ENCODE measurements at places on chromosomes 5 and 9.

GRCh38 chr9:109192732-109193361, 25.8 kb upstream of the FRRS1L start:
- no peak for DNase-seq

GRCh38 chr9:133602277-133602676, 6.9 kb downstream of the FAM163B start:
- no peak for DNase-seq

- DNase-seq = no peak
These were observed 20.1 kb downstream of the ALG2 start for GRCh38 chr9:99201603-99202002.

DNA sequence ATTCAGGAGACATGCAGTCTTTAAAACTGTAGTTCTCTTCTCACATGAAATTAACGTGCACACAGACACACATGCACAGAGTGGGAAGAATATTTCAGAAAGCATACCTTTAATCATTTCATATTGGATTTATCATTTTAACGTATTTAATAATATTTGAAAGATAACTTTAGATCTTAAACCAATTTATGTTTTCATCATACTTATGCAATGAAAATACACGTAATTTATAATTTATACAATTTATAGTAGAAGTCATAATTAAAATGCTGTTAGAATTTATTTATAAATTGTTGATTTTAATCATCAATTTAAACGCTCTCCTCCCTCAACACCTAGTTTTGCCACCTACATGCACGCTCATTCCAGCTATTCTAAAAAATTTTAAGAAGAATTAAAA, 894.9 kb upstream of the CTNND2 start:
- DNase-seq = no peak

DNA sequence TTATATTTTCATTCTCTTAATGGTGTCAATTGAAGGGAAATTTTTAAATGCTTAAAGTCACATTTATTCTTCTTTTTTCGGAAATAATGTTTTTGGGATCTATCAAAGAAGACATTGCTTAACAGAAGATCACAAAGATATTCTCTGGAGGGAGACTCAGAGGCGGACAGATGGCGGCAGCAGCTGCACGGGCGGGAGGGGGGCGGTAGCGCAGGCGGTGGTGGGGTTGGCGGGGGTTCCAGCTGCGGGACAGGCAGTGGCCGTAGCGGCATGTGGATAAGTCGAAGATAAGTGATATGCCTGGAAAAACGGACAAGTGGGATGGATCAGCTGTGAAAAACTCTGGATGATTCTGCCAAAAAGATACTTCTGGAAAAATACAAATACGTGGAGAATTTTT, 31.6 kb upstream of the ZDHHC11B start:
- no peak for DNase-seq
